ENCODE measurements at places on chromosomes 1 and 21. TPM values are rescaled to one million over a fixed set of nuclear protein-coding genes. Genes with fewer than 3 reads are reported as not detected.

- no peak for DNase-seq
Measured at GRCh38 chr1:210709701-210710100, 381.0 kb downstream of the HHAT start.

DNA sequence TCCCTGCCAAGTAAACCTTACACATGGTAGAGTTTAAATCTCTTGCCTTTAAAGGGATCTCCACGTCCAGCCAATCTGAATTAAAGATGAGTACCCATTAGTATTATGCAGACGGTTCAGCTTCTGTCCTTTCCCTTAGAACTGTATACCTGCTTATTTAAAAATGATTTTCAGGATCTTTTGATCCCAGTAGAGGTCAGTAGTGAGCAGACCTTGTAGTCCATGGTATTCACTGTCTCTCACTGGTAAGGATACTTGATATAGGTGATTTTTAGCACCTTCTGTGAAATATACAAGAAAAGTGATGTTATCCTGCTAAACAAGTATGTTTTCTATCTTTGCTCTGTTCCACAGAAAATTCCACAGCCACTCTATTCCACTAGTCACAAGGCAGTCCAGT, 1211.6 kb upstream of the ADGRL4 start:
- peak; percentile 11 for DNase-seq

Gene TMEM61
- not detected for total RNA-seq

GRCh38 chr1:150493175-150493574, 6.0 kb downstream of the TARS2 start:
- peak; percentile 54 for DNase-seq

GRCh38 chr1:102186536-102186935, 189.8 kb upstream of the OLFM3 start:
- no peak for DNase-seq
